MCF 10A (cell line): ENCODE measurements at places on chromosomes 5 and 9. TPM values are rescaled to one million over a fixed set of nuclear protein-coding genes. Genes with fewer than 3 reads are reported as not detected.

The RALGPS1 gene
- total RNA-seq, result 2.4 and 3.3 TPM in 2 replicates

The PLCXD3 gene
- total RNA-seq, result not detected in 2 replicates

The OLFML2A gene
- 0.21 and 0.25 TPM in 2 replicates for total RNA-seq

The TRIM23 gene
- total RNA-seq, result 14.1 and 16.0 TPM in 2 replicates

The TSSK1B gene
- total RNA-seq, result 0.35 and 0.39 TPM in 2 replicates

The STK10 gene
- total RNA-seq, result 46.5 and 49.9 TPM in 2 replicates

The OR2V2 gene
- not detected in 2 replicates for total RNA-seq

The GM2A gene
- total RNA-seq, result 28.9 and 36.1 TPM in 2 replicates

The TSLP gene
- 5.1 and 6.4 TPM in 2 replicates for total RNA-seq

The IRX1 gene
- total RNA-seq, result 13.8 and 15.5 TPM in 2 replicates

The TPM2 gene
- total RNA-seq, result 161 and 207 TPM in 2 replicates

The TRAF1 gene
- total RNA-seq, result 0.84 and 1.2 TPM in 2 replicates

The SPATA31A1 gene
- not detected in 2 replicates for total RNA-seq

The TRIM36 gene
- total RNA-seq, result 4.9 and 7.1 TPM in 2 replicates

The NME5 gene
- 1.0 TPM in 1 of 2 replicates, not detected in the other for total RNA-seq

The LCN6 gene
- not detected in 2 replicates for total RNA-seq

The PIGO gene
- 34.8 and 39.2 TPM in 2 replicates for total RNA-seq

The CNOT8 gene
- 52.3 and 60.5 TPM in 2 replicates for total RNA-seq

The SPARC gene
- total RNA-seq, result 17.4 and 32.6 TPM in 2 replicates

The GDNF gene
- not detected in 2 replicates for total RNA-seq

The ZFP37 gene
- total RNA-seq, result 3.5 and 4.0 TPM in 2 replicates

The PFN3 gene
- not detected in 2 replicates for total RNA-seq

The OR1L4 gene
- total RNA-seq, result not detected in 2 replicates

The SPINK4 gene
- total RNA-seq, result not detected in 2 replicates

The TMEM215 gene
- total RNA-seq, result not detected in 2 replicates

The TMEM232 gene
- 2.8 and 3.1 TPM in 2 replicates for total RNA-seq

The PCDHGA2 gene
- total RNA-seq, result 0.32 and 0.33 TPM in 2 replicates

The SIT1 gene
- not detected in 2 replicates for total RNA-seq

The NACC2 gene
- total RNA-seq, result 16.5 and 20.2 TPM in 2 replicates

The FAM153A gene
- total RNA-seq, result not detected in 2 replicates

The DRD1 gene
- not detected in 2 replicates for total RNA-seq

The NMUR2 gene
- not detected in 2 replicates for total RNA-seq

The ADAMTS13 gene
- 4.1 and 6.1 TPM in 2 replicates for total RNA-seq

The GABRA6 gene
- not detected in 2 replicates for total RNA-seq

The GPR21 gene
- 0.37 TPM in 1 of 2 replicates, not detected in the other for total RNA-seq

The DIRAS2 gene
- total RNA-seq, result not detected in 2 replicates

The TNFSF15 gene
- total RNA-seq, result 0.39 and 1.9 TPM in 2 replicates

The TAF11L5 gene
- not detected in 2 replicates for total RNA-seq

The CERT1 gene
- 19.6 and 21.7 TPM in 2 replicates for total RNA-seq

The NELFB gene
- 38.0 and 40.5 TPM in 2 replicates for total RNA-seq

The FOXD4 gene
- total RNA-seq, result 2.1 and 2.4 TPM in 2 replicates

The FAXDC2 gene
- 0.79 and 2.1 TPM in 2 replicates for total RNA-seq

The PPP3R2 gene
- total RNA-seq, result not detected in 2 replicates

The LYRM7 gene
- total RNA-seq, result 18.2 and 21.6 TPM in 2 replicates

The FAM221B gene
- not detected in 2 replicates for total RNA-seq
